ENCODE measurements at places on chromosomes 13 and 19.

- DNase-seq: no peak
These were observed 2.0 kb downstream of the CYP2F1 start for GRCh38 chr19:41116261-41116660.

- no peak for DNase-seq
These were observed 37.9 kb upstream of the HTR2A start for GRCh38 chr13:46934749-46935148.

GRCh38 chr19:13132471-13133180 lies 14.6 kb downstream of the NACC1 start:
- DNase-seq: no peak

DNA sequence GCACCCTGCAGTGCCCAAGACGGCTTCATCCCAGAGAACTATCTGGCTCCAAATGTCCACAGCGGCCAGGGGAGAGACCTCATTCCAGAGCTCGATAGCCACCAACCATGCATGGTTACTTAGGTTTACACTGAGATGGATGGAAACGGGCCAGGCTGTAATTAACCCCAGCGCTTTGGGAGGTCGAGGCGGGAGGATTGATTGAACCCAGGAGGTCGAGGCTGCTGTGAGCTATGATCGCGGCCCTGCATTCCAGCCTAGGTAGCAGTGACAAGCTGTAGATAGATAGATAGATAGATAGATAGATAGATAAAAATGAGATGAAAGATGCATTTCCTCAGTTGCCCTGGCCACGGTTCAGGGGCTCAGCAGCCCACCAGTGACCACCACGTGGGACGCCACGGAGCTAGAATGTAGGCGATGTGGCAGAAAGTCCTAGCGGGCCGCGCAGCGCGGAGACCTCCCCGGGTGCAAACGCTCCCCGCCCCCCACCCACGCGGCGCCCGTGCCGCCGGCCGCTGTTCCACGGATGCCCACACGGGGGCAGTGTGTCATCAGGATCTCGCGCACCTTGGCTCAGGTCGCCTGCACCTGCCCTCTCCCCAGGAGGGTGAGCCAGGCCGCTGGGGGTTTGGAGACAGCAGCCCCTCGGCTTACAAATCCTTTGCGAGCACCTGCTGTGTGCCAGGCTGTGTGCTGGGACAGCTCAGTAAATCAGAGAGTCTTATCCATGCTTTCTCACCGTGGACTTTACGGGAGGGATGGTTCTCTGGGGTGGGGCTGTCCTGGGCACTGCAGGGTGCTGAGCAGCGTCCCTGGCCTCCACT lies 13.5 kb upstream of the TLE5 start:
- DNase-seq: peak; percentile 68

GRCh38 chr19:4816950-4817278 lies 14.6 kb downstream of the TICAM1 start:
- no peak for DNase-seq

DNA sequence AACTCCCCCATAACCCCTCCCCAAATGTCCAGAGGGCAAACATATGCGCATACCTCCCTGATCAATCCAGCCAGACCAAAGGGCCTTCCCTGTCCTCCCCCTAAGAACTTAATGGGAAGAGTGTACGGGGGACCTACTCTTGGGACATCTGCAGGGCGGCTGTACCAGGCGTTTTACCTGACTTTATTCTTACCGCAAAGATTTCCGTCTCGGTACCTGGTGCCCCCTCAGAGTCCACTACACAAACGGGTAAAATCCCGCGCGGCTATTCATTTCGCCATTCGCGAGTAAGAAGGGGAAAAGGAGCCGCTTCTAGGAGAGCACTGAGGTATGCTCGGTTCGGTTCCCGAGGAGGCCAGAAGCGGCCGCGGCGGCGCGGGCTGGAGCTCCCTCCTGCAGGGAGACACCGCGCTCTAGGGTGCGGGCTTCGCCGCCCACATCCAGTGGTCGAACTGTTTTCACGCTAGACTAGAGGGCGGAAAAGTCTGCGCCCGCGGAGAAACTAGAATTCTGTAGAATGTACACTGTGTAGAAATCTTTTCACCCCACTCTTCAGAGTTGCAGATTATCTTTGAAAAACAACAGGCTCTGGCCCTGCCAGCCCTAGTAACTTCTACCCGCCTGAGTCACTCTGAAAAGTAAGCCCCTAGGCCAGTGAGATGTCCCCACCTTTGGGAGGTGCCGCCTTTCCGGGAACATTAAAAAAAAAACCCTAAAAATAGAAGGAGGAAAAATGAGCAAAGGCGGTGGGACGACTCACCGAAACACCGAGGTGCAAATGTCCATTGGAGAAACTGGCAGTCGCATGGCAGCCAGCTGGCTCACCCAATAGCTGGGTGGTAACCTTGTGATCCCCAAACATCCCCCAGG lies 3.8 kb upstream of the TSHZ3 start:
- DNase-seq: no peak

- DNase-seq: no peak
These were observed at the start of gene TNNT1 for GRCh38 chr19:55149078-55150003. TSS of gene TNNT1 (minus strand) at chr19:55149206. CDS start at chr19:55147157, 2,049 bp downstream.

DNA sequence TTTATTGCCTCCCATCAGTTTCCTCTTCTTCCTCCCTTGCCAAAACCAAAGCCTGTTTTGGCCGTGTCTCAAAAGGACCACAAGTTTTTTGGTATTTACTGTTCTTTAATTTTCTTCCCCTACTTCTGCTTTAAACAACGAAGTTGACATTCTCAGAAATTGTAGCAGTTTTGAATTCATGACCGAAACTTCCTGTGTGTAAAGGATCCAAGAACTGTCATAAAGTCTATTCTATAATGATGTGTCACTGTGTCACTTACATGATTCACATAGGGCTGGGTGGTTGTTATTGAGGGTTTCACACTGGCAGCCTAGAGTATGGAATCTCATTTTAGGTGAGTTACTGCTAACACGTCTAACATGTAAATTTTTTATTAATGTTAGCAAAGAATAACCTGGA lies 741.0 kb upstream of the KLHL1 start:
- DNase-seq: no peak

DNA sequence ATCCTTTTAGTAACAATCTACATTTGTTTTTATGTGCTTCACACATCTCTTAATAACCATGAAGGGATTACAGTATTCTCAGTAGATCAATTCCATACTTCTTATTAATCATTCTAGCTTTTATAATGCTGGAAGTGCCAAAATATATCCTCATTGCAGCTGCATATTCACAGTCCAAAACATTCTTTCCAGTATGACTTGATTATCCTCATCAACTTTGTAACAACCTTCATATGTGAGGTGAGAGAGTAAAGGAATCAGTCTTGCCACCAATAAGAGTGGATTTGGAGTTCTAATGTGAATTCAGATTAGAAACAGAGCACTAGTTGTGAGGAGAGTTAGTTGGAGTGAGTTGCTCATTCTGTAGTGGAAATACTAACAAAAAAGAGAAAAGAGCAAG lies 208.0 kb upstream of the SPRY2 start:
- DNase-seq: no peak
